ENCODE measurements at places on chromosomes 6 and 20.

GRCh38 chr6:3571250-3571681 is 114.4 kb upstream of the SLC22A23 start:
- peak; percentile 76 for DNase-seq

DNA sequence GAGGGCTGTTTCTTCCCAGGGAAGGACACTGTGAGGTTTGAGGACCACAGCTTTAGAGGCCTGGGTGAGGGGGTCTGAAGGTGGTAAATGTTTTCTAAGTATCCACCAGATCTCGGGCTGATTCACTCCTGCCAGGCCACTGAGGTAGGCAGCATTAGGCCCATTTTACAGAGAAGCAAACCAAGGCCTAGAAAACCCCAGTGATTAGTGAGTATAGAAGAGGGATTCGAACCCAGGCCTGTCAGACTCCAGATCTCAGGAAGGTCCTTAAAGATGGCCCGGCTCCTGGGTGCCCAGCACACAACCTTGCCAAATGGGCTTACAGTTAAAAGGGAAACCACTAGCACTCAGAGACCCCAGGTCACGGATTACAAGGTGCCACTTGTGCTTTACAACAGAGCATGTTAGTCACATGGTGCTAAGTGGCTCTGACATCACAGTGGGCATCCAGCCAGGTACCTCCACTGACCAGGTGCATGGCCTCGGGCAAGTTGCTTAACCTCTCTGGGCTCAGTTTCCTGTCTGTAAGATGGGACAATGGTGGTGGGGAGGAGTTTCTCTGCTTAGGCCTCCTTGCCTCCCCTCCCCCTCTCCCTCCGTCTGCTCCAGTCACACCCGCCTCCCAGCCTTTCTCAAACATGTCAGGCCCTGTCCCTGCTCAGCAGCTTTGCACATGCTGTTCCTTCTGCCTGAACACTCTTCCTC is 18.8 kb upstream of the SIRPA start:
- peak; percentile 19 for DNase-seq

DNA sequence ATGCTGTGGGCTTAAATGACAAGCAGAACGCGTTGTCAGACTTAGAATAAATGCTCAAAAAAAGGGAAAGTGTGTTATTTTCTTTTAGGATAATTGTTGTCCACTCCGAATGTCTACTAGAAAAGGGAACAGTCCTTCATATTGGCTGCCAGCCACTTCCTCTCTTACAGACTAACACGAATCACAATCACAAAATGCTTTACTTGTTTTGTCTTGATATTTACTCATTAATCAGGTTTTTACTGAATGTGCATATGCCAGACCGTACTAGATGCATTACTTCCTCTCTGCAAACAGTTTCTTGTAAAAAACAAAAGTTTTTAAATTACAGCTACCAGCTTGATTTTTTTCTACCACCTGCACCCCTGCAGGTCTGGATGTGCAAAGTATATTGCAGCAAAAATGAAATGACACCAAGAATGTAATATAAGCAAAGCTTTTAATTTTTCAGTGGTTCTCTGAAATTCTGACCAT is 821 bp downstream of the DHX35 start:
- no peak for DNase-seq

DNA sequence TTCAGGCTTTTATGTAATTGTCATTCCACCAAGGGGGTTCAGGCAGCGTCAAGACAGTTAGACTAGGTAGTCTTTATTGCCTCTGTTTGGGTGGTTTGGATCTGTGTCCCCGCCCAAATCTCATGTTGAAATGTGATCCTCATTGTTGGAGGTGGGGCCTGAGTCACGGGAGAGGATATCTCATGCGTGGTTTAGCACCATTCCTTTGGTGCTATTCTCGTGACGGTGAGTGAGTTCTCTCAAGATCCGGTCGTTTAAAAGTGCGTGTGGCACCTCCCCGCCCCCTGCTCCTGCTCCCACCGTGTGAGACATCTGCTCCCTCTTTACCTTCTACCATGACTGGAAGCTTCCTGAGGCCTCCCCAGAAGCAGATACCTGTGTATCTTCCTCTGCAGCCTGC is 51.3 kb upstream of the FOXC1 start:
- DNase-seq = no peak

- DNase-seq = no peak
Observed at GRCh38 chr6:40832691-40833090, 206.3 kb downstream of the UNC5CL start.

DNA sequence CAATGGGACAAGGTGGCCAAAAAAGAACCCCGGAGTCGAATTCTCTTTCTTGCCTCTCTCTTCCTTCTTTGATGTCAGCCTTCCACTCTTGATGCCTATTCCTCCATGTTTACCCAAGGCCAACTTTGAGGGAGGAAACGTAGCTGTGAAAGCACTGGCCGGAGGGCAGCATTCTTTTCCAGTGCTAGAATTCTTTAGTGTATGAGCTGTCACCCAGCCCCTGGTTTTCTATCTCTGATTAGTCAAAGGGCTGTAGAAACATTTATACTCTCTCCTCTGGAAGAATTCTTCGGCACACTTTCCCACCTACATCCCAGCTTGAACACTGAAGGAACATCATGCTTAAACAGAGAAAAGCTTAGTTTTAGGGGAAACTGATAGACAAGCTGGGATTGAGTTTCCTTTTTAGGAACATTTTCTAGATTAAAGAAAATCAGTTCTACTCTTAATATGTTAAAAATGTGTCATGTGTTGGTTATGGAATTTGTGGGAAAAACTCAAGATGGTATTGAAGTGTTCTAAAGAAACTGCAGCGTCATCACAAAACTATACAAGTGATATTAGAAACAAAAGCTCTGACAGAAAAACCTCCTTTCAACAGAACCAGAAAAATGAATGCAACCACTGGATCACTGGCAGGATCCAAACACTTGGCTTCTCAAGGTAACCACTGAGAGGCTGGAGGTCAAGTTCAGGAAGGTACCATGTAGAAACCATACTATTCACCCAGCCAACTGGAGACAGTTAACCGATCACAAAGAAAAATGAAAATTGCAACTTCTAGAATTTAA is 20.7 kb upstream of the UTRN start:
- no peak for DNase-seq

- no peak for DNase-seq
Observed at GRCh38 chr6:95802978-95803377, 212.8 kb upstream of the FUT9 start.

- no peak for DNase-seq
Observed at GRCh38 chr6:119125576-119125975, 47.1 kb upstream of the FAM184A start.

- DNase-seq = no peak
Observed at GRCh38 chr6:140599916-140600315, 1225.5 kb upstream of the CITED2 start.

GRCh38 chr6:15380351-15380750 is 134.5 kb downstream of the JARID2 start:
- DNase-seq = no peak

GRCh38 chr6:82178077-82178758 is 69.3 kb downstream of the IBTK start:
- DNase-seq = peak; percentile 27

- DNase-seq = no peak
Observed at GRCh38 chr20:39632176-39632575, 670.0 kb downstream of the DHX35 start.

- no peak for DNase-seq
Observed at GRCh38 chr6:144104488-144104887, 9.1 kb upstream of the SF3B5 start.

GRCh38 chr6:167492100-167492449 is 167.2 kb downstream of the TTLL2 start:
- DNase-seq = no peak

DNA sequence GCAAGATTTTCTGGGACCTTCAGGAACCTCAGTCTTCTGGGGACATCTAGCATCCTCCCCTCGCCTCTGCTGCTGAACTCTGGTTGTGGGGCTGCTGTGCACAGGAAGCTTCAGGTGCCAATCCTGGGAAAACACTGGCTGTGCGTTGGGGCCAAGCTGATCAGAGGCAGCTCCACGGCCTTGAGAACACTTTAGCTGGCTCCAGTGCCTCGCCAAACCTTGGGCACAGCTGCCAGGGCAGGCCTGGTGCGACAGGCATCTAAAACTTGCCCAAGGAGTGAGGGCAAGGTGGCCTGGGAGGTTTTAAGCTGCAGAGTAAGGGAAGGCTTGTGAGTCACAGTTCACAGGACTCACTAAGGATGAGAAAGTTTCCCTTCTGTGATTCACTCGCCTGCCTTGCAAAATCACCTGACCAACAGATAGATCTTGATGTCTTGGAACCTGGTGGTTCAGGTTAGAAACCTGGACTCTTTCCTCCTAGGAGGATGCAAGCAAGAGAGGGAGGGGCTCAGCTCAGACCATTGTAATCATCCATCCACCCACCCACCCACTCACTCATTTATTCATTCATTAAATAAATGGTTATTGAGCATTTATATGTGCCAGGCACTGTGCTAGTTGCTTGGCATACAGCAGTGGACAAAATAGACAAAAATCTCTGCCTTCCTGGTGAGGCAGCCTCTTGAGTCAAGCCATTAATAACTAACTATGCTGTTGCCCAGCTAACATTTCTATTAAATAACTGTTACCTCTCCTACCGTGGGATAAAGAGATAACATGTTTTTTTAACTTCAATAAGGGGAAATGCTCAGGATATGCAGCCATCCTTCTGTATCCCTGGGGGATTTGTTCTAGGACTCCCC is 2.5 kb upstream of the SPATS1 start:
- no peak for DNase-seq

- no peak for DNase-seq
Observed at GRCh38 chr6:80341330-80341729, 234.9 kb downstream of the BCKDHB start.

GRCh38 chr6:41531591-41532582 is 14.3 kb upstream of the FOXP4 start:
- no peak for DNase-seq

- no peak for DNase-seq
Observed at GRCh38 chr20:63087236-63087871, 80.6 kb upstream of the BHLHE23 start.

- DNase-seq = no peak
Observed at GRCh38 chr20:58978351-58979190, 2.5 kb upstream of the NELFCD start.

DNA sequence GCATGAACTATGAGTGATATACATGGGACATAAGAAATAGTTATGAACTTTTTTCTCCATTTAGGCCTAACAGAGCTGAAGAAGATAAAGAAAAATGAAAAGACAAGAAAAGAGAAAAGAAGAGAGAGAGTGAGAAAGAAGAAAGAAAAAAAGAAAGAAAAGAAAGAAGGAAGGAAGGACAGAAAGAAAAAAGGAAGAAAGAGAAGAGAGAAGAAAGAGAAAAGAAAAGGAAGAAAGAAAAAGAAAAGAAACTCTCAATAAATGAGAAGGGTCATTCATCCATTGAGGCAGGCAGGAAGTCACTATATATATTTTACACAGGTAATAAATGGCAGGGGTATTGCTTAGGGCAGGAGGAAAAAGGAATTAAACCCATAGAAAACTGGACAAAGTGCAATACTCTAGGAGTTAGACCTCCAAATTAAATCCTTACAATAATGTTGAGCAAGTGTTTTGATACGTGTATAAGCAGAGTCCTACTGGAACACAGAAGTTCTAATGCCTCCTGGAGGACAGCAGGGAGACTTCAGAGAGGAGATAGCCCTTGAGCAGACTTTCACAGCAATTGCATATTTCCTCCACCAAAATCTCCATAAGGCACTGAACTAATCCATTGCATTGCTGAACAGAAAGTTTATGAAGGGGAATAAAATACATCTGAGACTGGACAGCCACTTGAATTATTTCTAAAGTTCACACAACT is 86.4 kb upstream of the TENT5A start:
- DNase-seq = no peak

DNA sequence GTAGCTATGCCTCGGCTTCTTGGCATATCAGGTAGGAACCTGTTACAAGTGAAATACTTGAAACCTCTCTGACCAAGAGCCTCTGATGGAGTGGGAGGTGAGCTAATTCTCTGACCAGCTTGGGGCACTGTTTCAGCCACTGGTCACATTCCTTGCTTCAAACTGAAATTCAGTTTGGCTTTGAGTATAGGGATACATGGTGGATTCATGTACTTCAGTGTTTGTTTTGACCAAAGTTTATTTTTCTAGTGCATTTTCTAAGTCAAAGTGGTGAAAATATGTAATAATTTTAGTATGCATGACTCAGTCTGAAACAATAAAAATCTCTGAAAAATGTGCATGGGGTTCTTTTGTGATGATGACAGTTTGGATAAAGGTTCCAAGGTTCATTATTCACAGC is 18.6 kb downstream of the TTPAL start:
- no peak for DNase-seq

DNA sequence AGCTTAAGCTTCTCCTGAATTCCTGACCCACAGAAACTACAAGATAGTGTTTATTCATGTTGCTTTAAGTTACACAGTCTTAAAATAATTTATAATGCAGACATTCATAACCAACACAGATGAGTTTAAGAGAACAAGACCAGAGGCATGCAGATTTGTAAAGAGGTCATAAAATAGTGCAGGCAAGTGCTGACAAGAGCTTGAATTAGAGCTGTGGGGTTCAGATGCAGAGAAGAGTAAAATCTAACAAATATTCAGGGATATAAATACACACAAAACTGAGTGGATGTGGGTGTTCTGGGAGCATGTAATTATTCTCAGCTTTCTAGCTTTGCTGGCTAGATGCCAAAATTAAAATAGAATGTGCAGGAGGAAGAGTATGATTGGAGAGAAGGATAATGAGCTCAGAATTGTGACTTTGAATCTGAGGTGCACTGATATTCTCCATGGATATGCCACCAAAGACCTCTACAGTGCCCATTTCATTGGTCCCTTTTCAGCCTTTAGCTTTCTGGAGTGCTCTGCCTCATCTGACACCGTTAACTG is 291.9 kb upstream of the SGK1 start:
- no peak for DNase-seq

Data from erythroblast (primary cell).